ENCODE measurements at places on chromosomes 4 and X.

- no peak for DNase-seq
Observed at GRCh38 chrX:18985186-18985435, 1.2 kb upstream of the PHKA2 start.

DNA sequence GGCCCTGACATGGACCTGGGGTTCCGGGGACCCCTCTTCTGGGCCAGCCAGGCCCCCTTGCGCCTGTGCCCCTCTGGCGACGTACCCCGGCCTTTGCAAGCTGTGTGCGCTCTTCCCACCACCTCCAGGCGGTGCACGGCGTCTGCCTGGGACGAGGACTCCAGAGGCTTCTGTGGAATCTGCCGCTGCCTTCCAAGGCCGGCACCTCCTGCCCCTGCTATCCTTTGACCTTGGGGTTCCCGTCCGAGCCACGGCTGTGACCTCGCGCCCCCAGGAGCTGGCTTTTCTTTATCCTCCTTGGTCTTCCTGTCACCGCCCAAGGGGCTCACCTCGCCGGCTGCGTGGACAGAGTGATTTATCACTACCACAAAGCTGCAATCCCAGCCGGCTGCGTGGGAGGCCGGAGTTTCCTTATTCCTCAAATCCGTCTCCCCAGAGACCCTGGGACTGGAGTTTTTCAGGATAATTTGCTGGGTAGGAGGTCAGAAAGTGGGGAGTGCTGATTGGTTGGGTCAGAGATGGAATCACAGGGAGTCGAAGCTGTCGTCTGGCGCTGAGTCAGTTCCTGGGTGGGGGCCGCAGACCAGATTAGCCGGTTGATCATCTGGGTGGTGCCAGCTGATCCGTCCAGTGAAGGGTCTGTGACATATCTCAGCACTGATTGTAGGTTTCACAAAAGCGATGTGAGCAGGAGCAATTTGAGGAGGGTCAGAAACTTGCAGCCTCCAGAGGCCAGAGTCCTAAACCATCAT lies 19.8 kb upstream of the PLCXD1 start:
- no peak for DNase-seq

GRCh38 chr4:22167201-22167600 lies 218.6 kb upstream of the KCNIP4 start:
- DNase-seq = no peak

DNA sequence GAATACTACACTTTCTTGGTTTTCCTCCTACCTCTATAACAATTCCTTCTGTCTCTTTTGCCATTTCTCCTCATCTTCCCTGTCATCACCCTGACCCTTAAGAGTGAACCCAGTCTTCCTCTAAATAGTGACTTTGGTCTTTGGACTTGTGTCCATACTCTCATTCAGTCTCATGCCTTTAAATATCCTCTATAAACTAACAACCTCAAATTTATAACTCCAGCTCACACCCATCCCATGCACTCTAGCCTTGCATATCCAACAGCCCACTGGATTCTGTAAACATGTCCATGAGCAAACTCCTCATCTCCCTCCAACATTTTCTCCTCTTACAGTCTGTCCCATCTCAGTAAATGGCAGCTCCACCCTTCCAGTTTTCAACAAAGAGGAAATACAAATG lies 15.0 kb downstream of the BCLAF3 start:
- DNase-seq = no peak

DNA sequence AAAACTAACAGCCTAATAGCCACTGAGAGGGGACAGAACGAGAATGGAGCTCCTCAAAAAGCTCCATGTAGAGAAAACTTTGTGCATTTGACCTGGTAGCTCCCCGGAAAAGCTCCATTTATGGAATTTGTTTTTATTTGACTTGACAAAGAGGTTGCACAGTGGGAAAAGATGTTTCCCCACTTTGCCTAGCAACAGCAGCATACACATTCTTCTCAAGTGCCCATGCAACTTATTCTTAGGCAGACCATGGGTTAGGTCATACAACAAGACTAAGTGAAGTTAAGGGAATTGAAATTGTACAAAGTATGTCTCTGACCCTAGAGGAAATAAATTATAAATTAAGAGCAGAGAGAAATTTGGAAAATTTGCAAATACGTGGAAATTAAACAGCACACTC lies 949.6 kb upstream of the PRKX start:
- no peak for DNase-seq

DNA sequence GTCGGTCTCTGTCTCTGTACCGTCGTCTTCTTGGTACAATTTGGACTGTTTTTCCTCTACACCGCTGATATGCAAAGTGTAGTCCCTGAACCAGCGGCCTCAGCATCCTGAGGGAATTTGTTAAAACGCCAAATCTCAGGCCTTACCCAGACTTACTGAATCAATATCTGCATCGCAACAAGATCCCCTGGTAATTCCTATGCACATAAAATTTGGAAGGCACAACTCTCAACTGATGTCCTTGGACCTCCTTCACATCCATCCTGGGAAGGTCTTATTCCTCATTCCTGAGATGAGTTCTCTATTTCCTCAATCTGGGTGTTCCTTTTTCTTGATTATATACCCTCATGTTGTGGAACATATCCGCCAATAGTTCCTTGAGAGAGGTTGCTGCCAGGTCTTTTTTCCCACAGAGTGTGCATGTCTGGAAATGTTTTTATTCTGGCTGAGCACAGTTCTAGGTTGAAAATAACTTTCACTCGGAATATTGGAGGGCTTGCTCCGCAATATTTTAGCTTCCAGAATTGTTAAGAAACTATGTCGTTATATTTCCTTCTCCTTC lies 738 bp upstream of the HPF1 start:
- no peak for DNase-seq

DNA sequence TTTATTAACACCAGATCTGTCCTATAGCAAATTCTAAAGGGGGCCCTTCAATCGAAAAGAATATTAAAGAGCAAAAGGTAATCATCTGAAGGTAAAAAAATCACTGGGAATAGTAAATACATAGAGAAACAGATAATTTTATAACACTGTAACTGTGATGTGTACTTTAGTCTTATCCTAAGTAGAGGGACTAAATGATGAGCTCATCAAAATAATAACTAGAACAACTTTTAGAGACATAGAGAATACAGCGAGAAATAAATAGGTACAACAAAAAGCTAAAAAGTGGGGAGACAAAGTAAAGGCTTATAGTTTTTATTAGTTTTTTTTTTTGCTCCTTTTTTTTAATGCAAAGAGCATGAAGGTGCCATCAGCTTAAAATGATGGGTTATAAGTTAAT lies 17.3 kb upstream of the CT83 start:
- no peak for DNase-seq

DNA sequence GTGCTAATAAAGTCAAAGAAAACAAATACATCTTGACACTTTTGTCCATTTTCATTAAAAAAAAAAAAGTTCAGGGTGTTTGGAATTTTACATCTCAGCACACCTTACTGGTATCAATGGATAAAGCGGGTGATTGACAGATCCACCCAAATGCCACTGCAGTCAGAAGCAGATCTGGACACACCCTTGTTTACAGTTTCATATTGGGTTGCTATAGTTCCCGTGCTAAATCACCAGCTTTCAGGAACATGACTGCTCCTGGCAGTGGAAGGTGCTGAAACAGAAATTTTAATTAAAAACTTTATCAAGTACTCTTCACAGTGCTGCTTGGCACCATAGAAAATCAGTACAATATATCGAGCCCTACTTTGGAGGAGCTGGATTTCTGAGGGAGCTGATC lies 116.3 kb downstream of the STOX2 start:
- DNase-seq = no peak

DNA sequence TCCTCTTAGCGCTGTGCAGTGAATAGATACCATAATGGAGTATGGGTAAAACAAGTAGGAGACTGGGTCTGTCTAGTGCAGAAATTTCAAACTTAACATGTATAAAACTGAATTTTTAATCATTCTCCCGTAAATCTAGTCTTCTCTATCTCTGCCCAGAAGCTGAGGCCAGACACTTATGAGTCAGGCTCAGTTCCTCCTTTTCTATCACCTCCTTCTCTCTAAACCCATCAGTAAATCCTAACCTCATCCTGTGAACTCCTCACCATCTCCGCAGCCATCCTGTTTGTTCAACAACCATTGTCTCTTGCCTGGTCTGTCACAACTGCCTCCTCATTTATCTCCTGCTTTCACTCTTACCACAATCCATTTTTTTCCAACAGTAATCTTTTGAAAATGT lies 19.8 kb upstream of the SGMS2 start:
- DNase-seq = no peak

- DNase-seq = no peak
Observed at GRCh38 chr4:114597410-114598115, 1.0 kb upstream of the UGT8 start.

GRCh38 chrX:99117011-99117410 lies 1293.1 kb downstream of the PCDH19 start:
- DNase-seq = no peak

GRCh38 chrX:70022616-70023015 lies 27.1 kb downstream of the AWAT2 start:
- DNase-seq = no peak

DNA sequence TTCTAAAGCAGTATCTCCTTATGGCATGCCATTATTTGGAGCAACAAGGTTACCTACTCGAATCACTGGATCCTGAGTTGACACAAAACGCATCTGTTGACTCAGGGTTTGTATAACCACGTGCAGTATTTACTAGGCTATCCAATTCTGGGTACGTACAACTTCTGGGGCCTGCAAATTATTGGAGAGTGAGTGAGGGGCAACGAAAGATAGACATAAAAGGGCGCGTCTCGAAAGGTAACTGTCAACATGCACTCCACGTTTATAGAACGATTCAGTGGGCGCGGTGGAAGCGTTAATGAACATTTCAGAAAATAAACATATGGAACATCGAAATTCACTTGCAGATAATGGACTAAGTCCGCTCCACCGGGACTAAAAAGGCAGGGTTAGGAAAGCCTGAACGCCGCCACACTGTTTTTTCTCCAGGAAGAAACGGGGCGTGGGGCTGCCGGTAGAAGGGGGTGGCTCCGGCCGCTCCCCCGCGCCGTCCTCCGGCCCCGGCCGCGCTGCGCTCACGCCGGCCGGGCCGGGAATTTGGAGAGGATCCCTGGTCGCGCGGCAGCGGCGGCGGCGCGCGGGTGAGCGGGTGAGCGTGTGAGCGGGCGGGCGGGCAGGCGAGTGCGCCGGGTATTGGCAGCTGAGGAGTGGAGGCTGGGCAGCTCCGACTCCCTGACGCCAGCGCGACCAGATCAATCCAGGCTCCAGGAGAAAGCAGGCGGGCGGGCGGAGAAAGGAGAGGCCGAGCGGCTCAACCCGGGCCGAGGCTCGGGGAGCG lies at the start of gene SMAD1:
TSS of gene SMAD1 (plus strand) at position 690 of the 778 bp plus-strand sequence. CDS start 32,761 bp downstream, outside the sequence.
- peak; percentile 63 for DNase-seq

- DNase-seq = no peak
Observed at GRCh38 chr4:10161840-10162239, 45.2 kb upstream of the WDR1 start.

GRCh38 chr4:60724623-60725022 lies 475.5 kb upstream of the ADGRL3 start:
- DNase-seq = no peak

GRCh38 chr4:52554612-52555355 lies 104.3 kb downstream of the USP46 start:
- DNase-seq = no peak

- no peak for DNase-seq
Observed at GRCh38 chr4:41425650-41426049, 112.3 kb upstream of the LIMCH1 start.

- DNase-seq = no peak
Observed at GRCh38 chr4:45438047-45438446, 685.8 kb downstream of the GABRG1 start.

- DNase-seq = no peak
Observed at GRCh38 chrX:139559383-139560042, 29.0 kb downstream of the F9 start.

DNA sequence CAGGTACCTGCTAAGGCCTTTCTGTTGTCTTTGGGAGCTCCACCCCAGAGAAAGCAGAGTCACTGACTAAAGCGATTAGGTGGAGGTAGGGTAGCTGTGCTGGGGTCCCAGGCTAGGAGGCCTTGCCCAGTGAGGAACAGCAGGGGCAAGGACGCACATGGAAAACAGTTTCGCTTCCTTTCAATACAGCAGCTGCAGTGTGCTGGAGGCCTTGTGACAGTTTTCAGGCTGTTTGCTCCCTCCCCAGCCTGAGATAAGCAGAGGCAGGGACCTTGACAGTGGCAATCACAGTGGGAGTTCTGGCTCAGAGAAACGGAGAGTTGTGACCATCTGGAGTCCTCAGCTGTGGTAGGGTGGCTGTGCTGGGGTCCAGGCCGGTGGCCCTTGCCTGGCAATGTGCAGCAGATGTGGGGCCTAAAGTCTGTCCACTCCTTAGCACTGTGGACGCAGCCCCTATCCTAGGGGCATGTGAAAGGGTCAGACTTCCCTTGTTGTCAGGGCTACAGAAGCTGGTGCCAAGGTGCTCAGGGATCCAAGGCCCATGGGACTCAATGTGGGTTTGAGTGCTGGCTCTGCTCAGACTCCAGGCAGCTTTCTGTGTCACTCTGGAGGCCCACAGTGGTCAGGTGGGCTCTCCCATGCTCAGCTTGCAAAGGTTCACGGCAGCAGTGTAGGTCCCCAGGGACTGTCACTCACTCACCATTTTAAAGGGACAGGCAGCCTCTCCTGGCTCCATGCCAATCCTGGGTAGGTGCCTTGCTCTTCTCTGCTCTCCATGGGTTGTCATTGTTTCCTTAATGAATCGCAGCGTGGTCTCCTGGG lies 534.9 kb upstream of the FMR1 start:
- DNase-seq = no peak

- no peak for DNase-seq
Observed at GRCh38 chrX:42127563-42127962, 204.2 kb upstream of the CASK start.

- DNase-seq = no peak
Observed at GRCh38 chrX:130343411-130343810, 3.7 kb downstream of the SLC25A14 start.

DNA sequence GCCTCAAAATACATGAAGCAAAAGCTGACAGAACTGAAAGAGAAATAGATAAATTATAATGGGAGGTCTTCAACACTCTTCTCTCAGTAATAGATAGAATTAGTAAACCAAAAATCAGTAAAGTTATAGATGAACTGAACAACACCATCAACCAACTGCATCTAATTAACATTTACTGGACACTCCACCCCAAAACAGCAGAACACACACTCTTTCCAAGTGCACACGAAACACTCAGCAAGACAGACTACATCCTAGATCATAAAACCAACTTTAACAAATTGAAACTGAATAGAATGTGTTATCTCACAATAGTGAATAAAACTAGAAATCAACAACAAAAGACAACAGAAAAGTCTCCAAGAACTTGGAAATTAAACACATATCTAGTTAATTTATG lies 25.1 kb upstream of the TCEAL4 start:
- no peak for DNase-seq

- no peak for DNase-seq
Observed at GRCh38 chr4:5168891-5169290, 117.6 kb downstream of the STK32B start.

GRCh38 chrX:118770133-118770760 lies 42.8 kb downstream of the IL13RA1 start:
- DNase-seq = no peak

DNA sequence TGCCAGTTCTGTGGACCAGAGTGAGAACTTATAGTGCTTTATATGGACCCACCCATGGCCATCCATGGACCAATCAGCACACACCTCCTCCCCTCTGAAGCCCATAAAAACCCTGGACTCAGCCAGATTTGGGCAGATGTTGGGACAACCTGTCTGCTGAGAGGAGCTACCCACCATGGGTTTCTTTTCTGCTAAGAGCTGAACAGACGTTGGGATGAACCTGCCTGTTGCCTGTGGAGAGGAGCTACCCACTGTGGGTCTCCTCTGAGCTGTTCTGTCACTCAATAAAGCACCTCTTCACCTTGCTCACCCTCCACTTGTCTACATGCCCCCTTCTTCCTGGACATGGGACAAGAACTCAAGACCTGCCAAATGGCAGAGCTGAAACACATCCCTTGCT lies 9.0 kb upstream of the HSD17B11 start:
- no peak for DNase-seq

- DNase-seq = no peak
Observed at GRCh38 chr4:13399257-13399656, 84.9 kb downstream of the RAB28 start.
